ENCODE measurements at places on chromosomes 5 and 9.

GRCh38 chr5:78647351-78647818 is 1.2 kb downstream of the LHFPL2 start:
- peak; percentile 29 for DNase-seq

DNA sequence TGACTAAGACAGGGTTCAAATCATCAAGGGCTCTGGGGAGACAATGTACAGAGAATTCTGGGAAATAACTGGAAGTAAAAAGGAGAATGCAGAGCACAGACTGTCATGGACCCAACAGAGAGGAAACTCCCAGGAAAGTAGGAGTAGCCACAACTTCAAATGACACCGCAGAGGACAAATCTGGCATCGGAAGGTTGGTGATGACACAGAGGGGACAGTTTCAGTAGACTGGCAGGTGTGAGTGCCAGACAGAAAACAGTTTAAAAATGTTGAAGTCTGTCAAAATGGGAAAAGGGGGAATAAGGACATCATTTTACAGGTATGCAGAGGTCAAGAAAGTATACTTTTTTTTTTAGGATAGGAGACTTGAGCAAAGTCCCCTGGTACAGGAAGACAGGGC is 70.2 kb downstream of the EPB41L4A start:
- DNase-seq, result no peak

GRCh38 chr5:68463606-68464005 is 248.1 kb downstream of the PIK3R1 start:
- DNase-seq, result no peak

GRCh38 chr5:100828071-100828897 is 74.8 kb downstream of the ST8SIA4 start:
- DNase-seq, result no peak

DNA sequence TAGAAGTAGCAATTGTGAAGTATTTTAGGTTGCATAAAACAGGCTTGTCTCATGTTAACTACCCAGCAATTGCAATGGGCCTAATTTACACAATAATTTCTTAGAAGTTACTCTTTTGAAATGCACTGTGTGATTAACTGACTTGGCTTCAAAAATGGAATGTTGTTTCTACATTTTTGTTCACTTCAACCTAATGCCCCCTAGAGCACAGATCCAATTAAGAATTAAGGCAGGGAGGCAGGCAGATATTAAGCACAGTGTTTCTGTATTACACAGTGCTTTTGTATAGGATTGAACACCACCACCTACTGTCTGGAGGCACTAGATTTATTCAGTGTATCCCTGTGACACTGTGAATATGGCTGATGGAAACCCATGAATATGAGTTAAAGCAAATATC is 302.1 kb downstream of the FBXL17 start:
- DNase-seq, result no peak

DNA sequence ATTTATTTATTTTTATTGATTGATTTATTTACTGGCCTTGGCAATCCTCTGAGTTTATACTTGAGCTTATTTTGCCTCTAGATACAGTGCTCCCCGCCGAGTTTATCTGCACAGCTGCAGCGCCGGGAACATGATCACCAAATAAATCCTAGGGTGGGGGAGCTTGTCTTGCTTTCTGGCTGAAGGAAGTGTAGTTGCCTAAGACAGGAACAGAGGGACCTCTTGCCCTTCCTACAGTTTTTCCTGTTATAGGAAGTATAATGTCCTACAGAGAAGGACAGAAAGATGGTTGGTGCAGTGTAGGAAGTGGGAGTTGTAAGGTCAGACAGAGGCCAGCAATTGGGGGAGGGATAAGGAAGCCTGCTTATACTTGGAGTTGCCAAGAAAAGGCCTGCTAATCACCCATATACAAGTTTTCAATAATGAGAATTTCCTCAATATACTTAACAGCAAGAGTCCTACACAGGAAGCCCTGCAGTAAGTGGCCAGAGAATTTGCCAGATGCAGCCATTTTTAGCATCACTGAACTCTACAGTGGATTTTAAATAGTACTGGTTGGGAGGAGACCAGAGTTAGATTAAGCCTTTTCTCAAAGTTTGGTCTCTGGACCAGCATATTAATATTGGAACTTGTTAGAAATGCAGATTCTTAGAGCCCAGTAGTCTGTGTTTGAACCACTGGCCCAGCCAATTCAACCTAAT is 7.7 kb downstream of the AOPEP start:
- DNase-seq, result no peak

DNA sequence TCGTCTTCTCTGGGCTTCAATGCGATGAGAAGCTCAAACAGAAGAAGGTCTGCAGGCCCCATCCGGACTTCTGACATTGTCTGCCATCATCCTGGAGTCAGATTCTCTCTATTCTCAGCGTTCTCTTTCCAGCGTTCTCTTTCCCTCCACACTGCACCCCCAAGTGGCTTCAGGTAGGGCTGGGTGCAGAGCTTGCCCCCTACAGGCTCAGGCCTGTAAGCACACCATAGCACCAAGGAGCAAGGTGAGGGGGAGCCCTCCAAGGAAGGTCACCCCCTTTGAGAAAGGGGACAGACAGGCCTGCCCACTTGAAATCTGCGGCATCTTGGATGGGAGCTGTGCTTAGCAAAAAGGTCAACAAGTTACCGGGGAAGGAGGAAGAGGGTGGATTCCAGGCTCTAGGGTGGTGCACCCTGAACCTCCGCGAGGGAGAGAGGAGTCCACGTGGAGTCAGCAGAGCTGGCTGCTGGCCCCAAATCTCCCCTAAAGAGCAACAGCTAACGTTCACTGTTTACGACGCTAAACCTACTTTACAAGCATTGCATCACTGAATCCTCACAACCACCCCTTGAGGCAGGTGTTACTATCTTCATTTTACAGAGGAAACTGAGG is 27.5 kb downstream of the GPX3 start:
- DNase-seq, result no peak

GRCh38 chr9:33161011-33161588 is 6.0 kb downstream of the B4GALT1 start:
- DNase-seq, result peak; percentile 93

DNA sequence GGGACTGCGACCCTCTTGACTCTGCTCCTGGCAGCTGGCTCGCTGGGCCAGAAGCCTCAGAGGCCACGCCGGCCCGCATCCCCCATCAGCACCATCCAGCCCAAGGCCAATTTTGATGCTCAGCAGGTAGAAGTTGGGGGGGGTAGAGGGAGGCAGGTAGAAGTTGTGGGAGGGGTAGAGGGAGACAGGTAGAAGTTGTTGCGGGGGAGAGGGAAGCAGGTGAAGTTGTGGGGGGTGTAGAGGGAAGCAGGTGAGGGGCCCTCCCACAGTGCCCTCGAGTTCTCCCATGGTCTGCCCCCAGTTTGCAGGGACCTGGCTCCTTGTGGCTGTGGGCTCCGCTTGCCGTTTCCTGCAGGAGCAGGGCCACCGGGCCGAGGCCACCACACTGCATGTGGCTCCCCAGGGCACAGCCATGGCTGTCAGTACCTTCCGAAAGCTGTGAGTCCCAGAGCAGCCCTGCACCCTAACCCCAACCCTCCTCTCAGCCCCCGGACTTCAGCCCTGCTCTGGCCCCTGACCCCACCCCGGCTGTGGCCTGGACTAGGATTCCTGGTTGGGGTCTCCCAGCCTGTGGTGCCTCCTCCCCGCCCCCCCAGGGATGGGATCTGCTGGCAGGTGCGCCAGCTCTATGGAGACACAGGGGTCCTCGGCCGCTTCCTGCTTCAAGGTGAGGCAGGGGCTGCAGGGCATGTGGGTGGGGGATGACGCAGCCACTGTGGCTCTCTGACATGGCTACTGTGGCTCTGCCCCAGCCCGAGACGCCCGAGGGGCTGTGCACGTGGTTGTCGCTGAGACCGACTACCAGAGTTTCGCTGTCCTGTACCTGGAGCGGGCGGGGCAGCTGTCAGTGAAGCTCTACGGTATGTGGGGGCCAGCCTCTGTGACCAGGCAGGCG is 537 bp downstream of the C8G start:
- DNase-seq, result no peak

- no peak for DNase-seq
These were observed 27.5 kb downstream of the SLC6A3 start for GRCh38 chr5:1417586-1418225.

- DNase-seq, result no peak
These were observed 188.2 kb upstream of the TAS2R1 start for GRCh38 chr5:9818340-9818845.

DNA sequence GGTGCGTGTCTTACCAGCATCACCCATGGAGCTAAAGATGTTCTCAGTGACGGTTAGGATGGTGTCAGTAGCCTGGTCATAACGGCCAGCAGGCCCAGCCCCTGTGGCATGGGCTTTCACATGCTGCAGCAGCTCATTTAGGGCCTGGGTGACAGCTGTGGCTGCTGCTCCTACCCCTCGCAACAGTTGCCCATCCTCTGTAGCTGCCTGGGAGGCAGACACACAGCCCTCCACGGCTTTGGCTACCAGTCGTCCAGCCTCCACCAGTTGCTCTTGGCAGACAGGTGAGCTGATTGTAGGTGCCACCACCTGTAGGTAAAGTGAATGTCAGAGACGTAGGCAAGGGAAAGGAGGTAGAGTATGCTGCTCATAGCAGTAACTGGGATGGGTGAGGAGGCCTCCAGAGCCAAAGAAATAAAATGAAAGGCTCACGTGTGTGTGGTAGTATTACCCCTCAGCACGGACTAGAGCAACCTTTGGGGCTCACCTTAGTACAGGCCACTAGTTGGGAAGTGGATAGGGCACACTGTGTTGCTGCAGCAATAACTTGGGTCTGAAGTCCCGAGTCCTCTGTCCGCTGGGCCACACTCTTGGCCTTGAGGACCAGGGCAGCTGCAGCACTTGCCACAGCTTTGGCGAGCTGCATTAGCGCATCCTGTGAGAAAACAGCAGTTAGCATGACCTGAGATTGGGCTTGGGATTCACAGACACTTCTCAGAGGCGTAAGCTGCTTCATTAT is 14.7 kb downstream of the TLN1 start:
- DNase-seq, result no peak

DNA sequence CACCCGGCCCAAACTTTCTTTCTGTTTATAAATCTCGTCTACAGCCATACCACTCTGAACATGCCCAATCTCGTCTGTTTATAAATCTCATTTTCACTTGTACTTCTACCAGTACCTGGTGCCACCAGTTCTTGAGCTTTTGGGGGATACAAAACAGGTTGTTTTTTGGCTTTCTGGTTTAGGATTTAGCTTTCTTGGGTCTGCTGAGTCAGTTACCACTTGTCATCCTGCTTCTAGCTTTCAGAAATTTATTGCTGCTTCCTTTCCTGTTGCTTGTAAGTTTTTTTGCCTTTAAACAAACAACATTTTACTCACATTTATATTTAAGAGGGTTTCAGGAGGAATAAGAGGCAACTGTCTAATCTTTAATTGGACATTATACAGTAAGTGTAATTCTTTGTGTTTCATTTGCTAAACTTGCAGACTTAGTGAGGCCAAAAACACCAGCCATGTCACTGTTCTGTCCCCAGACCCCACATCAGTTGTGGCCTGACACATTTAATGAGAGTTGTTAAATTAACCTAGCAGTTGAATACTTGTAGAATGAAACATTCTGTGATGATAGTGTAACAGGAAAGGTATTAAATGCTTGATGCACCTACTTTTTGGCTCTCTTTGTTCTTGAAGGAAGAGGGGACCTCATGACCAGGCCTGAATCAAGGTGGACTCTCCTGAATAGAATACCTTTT is 11.8 kb downstream of the NDFIP1 start:
- no peak for DNase-seq

DNA sequence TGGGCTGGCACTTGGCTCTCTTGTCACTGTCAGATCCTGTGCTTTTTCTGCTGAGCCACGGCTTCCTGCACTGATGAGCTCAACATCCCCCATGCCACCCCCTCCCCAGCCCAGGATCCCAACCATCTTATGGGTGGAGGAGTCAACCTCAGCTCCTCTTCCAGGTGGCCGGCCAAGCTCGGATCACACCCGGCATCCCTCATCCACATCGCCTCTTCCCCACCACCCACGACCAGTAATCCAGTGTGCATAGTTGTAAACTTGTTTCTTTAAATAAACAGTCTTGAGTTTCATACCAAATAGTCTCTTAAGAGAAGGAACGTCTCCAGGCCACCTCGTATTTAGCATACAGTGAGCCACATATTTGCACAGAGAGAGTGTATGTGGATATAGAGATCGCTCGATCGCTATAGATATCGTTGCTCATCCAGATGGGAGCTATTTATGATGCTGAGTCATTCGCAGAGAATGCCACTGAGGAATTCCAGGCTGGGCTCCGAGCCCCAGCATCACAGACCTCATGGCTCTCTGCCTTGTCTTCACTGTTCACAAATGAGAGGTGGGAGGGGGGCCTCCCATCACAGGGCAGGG is 61.8 kb upstream of the CPLX2 start:
- DNase-seq, result peak; percentile 88

DNA sequence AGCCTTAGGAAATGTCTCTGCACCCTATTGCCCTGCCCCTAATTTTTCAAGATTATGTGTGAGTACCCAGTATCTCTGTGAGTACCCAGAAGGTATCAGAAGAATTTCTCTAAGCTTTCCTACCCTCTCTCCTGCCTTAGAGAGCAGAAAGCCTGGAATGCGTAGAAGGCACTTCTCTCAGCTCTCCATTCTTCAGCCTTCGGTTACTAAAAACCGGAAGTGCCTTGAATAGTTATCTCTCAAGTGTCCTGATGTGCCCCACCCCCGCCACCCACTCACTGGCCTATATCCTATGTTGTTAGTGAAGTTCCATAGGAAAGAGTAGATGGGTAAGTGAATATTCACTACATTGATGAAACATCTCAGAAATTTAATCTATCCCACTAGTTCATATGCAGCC is 210.7 kb upstream of the CDH10 start:
- DNase-seq, result no peak

GRCh38 chr9:36891341-36891811 is 142.7 kb downstream of the PAX5 start:
- no peak for DNase-seq

GRCh38 chr5:140591747-140592372 is 27.2 kb downstream of the SLC35A4 start:
- no peak for DNase-seq

GRCh38 chr5:117805058-117805457 is 1183.3 kb downstream of the DTWD2 start:
- DNase-seq, result no peak

DNA sequence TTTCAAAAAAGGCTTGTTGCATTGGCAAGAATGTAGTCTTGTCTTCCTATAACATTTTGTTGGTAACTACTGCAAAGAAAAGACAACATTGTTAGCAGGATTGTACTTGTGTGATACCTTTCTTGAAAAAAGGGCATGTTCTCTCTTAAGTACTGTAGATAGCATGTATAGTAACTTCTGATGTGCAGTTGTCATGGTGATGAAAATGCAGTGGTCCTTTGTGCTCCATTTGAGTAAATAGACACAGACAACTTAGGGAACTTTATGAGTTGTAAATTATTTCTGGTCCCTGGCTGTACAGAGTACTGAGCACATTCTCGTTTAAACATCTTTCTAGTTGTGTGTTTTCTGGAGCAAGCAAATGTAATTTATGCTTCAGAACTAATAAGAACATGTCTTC is 103.3 kb downstream of the CD180 start:
- no peak for DNase-seq
